ENCODE measurements at places on chromosomes 4 and X.

- no peak for DNase-seq
Measured at GRCh38 chrX:106894978-106895452, 8.1 kb downstream of the RIPPLY1 start.

DNA sequence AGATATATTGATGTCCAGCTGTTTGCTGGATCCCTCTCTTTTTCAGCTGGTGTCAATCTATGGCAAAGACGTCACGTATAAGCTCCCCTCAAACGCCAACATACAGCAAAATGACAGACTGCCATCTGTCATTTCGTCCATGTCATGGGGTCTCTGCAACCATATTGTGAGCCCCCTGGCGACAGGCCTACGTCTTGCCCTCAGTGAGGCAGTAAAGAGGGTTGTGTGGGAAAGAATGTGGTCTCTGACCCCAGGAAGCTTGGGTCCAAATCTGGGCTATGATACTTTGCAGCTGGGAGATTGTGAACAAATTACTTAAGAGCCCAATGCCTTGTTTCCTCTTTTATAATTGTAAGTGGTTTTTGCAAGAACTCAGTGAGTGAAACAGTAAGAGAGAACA lies 7.4 kb downstream of the SUPT20HL2 start:
- no peak for DNase-seq

- no peak for DNase-seq
Measured at GRCh38 chr4:44287505-44287904, 161.1 kb downstream of the KCTD8 start.

DNA sequence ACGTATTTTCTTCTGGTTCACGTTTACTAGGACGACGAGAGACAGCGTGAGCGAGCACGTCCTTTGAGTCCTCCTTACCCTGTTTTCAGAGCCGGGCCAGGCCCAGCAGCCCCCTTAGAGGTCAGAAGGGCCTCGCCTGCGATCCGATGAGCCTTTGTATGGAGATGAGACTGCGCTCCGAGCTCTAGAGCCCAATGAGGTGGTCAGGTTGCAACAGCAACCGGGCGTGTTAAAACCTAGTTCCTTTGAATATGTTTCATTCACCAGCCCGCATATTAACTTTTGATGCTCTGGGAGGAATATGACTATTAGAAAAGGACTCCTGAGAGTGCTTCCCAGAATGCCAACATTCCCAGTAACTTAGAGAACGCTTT lies 55.6 kb upstream of the TADA2B start:
- DNase-seq, result no peak

DNA sequence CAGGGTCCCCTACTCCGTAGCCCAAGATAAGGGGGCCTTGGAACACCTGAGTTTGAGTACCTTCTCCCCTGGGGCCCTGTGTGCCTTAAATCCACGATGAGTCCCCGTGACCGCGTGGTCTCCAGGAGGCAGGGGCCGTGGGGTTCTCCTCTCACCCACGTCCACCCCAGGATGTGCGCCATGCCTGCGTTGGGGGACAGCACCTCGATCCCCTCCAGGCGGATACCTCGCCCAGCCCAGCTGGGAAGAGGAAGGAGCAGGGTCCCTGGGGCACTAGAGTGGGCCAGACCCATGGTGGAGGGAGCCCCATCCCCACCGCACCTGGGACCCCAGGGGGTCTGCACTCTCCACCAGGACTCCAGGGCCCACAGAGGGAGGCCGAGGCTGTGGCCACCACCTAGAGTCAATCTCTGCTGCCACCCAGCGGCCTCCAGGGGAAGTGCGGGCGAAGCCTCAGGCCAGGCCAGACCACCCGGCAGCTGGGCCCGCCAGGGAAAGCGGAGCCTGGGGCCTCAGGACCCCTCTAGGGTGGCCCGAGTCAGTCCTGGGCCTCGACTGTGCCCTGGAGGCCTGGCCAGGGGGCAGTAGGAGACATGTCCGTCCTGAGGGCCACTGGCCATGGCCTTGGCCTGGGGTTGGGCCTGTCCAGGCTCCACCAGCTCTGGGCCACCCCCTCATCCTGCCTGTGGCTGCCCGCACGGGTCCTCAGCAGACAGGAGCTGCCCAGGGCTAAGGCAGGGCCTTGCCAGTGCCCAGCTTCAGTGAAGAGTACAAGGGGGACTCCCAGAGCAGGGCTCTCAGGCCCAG lies 55.0 kb downstream of the FAM53A start:
- peak; percentile 20 for DNase-seq

DNA sequence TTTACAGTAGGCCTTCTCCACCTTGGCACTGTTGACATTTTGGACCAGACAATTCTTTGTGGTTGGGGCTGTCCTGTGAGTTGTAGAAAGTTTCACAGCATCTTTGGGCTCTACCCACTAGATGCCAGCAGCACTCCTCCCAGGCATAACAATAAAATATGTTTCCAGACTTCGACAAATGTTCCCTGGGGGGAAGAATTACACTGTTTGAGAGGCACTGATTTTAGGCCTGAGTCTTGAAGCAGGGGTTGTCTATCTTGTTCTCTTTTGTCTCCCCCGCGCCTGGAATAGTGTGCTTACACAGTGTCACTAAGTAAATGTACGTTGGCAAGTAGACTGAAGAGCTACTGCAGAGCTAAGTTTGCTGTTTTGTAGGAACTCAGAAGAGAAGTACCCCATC lies 254.4 kb upstream of the BOD1L1 start:
- no peak for DNase-seq

DNA sequence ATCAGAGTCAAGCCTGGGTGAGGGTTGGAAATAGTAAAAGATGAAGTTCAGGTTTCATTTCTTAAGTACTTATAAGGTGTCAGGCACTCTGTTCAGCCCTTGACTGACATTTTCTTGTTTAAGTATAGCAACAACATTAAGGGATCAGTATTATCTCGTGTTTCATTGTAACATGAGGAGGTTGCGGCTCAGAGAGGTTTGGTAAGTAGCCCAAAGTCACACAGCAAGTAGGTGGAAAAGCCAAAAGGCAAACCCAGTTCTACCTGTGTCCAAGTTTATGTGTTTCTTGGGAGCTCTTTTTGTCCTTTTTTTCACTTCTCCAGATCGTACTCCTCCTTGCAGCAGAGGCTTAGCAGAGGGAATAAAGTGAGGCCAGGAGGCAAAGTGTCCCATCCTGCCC lies 337.5 kb upstream of the KLF3 start:
- DNase-seq, result no peak

GRCh38 chr4:10157478-10158332 lies 41.1 kb upstream of the WDR1 start:
- DNase-seq, result peak; percentile 16

GRCh38 chrX:143634663-143635455 lies 1.0 kb downstream of the SLITRK4 start:
- DNase-seq, result no peak

DNA sequence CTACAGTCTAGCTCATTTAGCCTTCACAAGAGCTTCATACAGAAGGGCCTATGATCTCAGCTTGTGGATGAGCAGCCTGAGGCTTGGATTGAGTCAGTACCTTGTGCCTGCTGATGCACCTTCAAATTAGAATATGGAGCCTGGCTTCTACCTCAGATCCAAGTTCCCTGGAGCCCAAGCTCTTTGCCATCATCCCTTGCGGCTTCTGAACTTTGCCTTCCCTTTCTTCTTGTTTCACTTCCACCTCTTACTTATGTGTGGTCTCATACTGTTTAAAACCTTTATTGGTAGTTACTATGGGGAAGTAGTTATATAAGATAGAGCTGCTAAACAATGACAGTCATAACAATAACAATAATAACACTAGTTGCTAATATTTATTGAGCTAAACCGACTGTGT lies 84.3 kb upstream of the AFF2 start:
- no peak for DNase-seq

Measured in stimulated activated CD4-positive, alpha-beta T cell treated with anti-CD3 and anti-CD28 coated beads, TNF-alpha, amount 100 ng/mL, for 48 hours (primary cell).